ENCODE measurements at places on chromosomes 16 and 17.

DNA sequence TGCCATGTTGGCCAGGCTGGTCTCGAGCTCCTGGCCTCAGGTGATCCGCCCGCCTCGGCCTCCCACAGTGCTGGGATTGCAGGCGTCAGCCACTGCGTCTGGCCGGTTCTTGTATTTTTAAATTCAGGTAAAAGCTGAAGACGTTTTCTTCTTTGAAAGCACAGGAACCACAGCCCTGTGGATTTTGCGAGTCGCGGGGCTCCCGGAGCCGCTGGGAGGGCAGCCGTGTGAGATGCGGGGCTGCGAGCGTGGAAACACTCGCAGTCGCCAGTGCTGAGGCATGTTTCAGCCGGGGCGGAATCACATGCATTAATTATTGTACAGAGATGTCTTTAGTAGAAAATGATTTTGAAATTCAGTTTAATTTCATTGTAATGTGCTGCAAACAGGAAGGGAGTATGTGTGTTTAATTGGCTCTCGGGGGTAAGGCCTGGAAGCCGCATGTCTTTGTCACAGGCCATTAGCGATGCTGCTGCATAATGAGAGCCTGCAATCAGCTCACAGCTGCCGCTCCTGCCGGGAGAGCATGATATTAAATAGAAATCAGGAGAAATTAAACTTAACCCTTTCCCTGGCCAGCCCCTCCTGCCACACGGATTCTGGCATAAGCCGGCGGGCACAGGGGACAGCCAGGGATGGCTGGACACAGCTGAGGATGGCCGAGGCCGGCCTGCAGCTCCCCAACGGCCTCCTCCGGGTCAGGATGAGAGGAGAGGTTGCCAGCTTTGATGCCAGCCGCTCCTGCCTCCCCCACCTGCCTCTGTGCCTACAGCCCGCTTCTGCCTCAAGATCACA is 35.4 kb upstream of the CDH15 start:
- DNase-seq, result no peak

DNA sequence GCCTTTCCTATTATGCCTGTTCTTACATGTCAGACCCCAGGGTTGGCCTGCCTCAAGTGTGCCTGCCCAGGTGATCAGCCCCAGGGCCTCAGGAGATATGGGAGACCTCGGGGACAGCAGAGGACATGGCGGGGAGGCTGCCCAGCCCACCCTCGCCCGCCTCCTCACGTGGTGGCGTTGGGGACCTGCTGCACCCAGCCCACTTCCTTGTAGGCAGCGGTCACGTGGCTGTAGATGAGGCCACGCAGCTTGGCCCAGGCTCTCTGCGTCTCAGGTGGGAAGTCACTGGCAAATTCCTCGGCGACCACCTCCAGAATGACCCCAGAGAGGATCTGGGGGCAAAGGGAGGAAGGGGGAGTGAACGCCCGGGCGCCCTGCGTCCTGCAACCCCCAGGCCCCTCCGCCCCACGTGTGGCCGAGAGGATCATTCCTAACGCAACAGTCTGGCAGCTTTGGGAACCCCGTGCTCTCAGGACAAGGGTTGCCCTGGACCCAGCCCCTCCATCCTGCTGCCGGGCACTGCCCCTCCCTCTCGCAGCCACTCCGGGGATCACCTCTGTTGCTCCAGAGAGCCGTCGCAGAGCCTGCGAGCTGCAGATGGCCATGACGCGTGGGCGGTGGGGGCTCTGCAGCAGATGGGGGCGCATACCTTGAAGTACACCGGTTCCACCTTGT is 6.6 kb downstream of the CYGB start:
- no peak for DNase-seq

- DNase-seq, result peak; percentile 85
Observed at GRCh38 chr16:20865420-20866131, 34.6 kb downstream of the DCUN1D3 start.

DNA sequence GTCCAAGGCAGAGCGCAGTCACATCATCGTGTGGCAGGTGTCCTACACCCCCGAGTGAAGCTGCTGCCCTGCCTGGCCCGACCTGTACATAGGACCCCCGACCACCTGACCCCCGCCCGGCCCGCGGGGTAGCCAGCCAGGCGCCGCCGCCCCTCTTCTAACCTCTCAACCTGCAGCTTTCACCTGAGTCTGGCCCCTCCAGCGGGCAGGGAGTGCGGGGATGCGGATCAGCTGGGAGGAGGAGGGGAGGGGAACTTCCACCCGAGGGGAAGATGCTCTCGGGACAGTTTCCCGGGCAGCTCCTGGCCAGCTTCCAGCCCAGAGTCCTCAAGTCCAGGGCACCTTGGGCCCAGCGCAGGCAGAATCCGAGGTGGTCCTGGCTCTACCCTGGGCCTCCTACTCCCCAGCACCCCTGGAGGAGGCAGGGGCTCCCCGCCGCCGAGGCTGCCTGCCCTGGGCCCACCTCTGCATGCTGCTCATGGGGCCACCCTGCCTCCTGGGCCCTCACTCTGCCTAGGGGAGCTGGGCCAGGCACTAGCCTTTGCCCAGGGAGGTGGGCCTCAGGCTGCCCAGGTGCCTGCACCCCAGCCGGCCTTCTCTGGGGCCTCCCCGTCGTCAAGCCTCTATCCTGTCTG is 2.5 kb downstream of the NME3 start:
- no peak for DNase-seq

DNA sequence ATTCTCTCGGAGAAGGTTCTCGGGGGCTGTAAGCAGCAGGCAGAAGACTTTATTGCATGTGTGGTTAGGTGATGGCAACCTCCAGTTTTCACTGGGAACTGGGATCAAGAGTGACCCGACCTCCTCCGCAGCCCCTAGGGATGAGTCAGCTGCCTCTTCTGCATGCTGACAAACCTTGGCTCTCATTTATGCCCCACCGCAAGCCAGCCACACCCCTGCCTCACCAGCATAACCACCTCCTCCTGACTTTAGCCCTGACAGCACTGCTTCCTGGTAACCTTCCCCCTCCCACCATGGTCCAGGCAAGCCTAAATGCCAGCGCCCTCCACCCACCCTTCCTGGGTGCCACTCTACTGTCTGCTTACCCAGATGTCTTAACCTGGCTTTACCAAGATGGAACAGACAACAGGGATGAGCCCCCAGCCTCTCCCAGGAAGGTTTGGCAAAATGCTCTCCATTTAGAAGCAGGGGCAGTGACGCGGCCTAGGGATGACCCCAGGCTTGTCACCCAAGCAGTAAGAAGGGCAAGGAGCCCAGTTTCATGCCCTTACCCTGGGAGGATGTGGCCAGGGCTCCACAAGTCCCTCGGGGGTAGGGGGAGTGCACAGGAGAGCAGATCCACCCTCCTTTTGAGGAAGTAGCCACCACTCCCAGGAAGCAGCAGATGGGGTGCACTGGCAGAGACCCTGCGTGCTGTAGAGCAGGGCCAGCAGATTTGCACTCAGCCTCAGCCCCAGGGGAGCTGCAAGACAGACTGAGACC is 73.5 kb downstream of the GOSR1 start:
- peak; percentile 42 for DNase-seq

- DNase-seq, result no peak
Observed at GRCh38 chr17:82103553-82104451, 5.8 kb upstream of the FASN start.

- no peak for DNase-seq
Observed at GRCh38 chr16:84055366-84055765, 12.8 kb upstream of the SLC38A8 start.

GRCh38 chr16:25542306-25542705 is 149.5 kb upstream of the HS3ST4 start:
- DNase-seq, result no peak

GRCh38 chr17:58643147-58643546 is 48.7 kb downstream of the TEX14 start:
- peak; percentile 46 for DNase-seq

DNA sequence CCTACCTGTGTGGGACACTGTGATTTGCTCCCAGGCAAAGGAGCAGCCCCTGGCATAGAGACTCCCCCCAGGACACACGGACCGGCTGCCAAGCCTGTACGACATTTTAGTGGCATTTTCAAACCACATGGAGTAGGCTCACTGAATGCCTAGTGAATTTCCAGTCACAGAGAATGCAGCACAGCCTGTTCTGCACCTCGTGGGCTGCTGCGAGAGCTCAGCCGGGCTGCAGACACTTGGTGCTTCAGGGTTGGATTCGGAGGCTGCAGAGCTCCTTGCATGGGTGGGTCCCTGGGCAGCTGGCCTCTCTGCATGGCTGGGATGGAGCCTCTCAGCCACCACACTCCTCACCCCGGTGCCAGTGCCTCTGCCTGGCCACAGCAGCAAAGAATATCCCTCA is 51.2 kb upstream of the HNF1B start:
- DNase-seq, result no peak

DNA sequence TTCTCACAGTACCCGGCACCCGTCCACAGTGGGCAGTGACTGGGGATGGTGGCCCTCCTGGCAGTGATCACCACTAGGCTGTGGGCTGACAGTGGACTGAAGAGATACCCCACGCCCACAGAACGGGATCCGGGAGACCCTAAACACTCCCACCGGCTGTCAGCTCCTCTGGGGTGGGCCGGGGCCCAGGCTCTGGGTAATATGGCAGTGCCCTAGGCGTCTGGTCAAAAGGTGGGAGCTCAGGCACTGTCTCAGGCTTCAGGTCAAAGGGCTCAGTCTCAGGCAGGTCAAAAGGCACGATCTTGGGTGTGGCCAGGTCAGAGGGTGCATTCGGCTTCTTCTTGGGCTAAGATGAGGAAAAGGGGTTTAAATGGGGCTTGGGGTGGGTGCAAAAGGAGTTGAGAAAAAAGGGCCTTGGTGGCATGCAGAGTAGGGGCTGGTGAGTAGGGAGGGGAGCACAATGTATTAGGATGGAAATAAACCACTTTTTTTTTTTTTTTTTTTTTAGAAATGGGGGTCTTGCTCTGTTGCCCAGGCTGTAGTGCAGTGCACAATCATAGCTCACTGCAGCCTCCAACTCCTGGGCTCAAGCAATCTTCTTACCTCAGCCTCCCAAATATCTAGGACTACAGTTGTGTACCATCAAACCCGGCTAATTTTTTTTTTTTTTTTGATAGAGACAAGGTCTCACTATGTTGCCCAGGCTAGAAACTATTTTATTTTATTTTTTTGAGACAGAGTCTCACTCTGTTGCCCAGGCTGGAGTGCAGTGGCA is 11.0 kb downstream of the CAVIN1 start:
- DNase-seq, result no peak

DNA sequence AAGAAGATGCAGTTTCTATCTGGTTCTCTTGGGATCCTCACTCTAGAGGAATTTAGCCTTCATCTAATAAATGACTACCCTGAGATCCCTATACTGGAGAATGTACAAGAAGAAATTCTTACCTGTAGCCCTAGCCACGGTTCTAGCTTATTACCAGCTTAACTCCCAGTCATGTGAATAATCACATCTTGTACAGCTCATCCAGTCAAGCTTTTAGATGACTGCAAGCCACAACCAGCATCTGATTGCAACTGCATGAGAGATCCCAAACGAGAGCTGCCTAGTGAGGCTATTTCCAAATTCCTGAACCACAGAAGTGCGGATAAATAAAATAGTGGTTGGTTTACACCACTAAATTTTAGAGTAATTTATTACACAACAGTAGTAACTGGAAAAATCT is 196.0 kb upstream of the CPHXL start:
- no peak for DNase-seq

GRCh38 chr16:59881376-59881775 is 1147.3 kb upstream of the GOT2 start:
- DNase-seq, result no peak

- DNase-seq, result no peak
Observed at GRCh38 chr17:14169901-14170300, 66.8 kb downstream of the CDRT15 start.

DNA sequence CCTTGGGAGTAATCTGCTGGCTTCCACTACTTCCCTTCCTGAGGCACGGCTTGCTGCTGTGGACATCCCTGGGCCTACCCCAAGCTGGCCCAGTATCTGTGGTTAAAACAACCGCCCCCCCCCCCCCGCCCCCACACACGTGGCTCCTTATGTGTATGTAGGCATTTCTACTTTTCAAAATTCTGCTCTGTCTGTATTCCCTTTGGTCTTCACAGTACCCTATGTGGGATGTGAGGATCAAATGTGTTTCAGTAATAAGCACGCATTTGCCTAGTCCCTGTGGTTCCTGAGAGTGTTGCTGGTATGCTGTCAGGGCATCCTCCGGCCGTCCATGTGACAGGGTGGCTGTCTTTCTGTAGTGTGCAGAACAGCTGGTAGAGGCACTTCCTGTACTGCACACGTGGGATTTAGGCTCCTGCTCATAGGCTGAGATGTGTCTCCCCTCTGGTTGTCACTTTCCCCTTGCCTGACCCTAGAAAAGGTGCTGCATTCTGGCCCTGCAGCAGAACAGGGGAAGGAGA is 2.2 kb downstream of the NT5M start:
- no peak for DNase-seq

- no peak for DNase-seq
Observed at GRCh38 chr17:16273929-16274339, 56.9 kb downstream of the PIGL start.

- no peak for DNase-seq
Observed at GRCh38 chr16:4318451-4318910, 2.6 kb downstream of the GLIS2 start.

GRCh38 chr16:85055493-85056210 is 28.1 kb downstream of the KIAA0513 start:
- DNase-seq, result peak; percentile 25

GRCh38 chr16:54939029-54939346 is 8.3 kb downstream of the IRX5 start:
- no peak for DNase-seq

DNA sequence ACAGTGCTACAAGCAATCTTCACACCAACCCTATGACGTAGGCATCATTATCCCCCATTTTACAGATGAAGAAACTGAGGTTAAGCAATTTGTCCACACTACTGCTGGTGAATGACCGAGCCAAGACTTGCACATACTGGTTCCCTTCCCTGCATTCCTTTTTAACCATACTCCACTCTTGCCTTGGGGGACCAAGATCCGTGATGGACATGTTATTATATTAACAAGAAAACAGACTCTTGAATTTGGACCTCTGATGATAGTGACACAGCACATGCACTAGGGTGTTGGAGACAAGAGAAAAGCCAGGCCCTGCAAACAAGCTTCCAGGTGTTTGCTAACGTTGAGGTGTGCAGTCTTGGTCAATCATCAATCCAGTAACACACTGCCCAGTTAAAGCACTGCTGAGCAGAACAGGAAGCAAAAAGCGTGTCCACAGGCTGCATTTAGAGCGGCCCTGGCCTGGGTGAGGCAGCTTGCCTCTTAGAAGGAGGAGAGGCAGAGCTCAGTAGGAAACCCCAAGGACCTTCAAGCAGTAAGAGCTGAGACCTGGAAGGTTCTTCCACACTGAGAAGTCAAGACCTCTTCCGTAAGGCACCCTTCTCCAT is 36.7 kb downstream of the HNF1B start:
- no peak for DNase-seq

DNA sequence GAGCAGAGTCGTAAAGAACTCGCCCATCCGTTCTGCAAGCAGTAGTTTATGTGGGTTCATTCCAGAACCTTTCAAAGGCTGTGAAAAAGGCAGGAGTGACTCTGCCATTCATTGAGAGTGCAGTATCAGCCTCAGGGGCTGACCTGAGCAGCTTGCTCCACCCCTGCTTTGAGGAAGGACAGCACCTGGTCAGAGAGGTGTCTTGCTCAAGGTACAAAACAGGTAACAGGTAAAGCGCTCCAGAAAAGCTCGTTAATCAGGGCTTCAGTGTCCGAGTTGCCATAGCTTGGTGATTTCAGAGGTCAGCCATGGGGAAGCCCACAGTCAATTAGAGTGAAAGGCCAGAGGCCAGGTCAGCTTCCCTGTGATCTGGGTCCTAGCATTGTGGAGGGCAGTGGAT is 251.1 kb downstream of the ABCC12 start:
- DNase-seq, result no peak

GRCh38 chr16:693766-694165 is 3.6 kb upstream of the WDR24 start:
- no peak for DNase-seq

All from mammary epithelial cell (primary cell).